Dermis blood vessel endothelial cell (primary cell): ENCODE measurements at places on chromosomes 7 and 10. TPM values are rescaled to one million over a fixed set of nuclear protein-coding genes. Genes with fewer than 3 reads are reported as not detected.

DNA sequence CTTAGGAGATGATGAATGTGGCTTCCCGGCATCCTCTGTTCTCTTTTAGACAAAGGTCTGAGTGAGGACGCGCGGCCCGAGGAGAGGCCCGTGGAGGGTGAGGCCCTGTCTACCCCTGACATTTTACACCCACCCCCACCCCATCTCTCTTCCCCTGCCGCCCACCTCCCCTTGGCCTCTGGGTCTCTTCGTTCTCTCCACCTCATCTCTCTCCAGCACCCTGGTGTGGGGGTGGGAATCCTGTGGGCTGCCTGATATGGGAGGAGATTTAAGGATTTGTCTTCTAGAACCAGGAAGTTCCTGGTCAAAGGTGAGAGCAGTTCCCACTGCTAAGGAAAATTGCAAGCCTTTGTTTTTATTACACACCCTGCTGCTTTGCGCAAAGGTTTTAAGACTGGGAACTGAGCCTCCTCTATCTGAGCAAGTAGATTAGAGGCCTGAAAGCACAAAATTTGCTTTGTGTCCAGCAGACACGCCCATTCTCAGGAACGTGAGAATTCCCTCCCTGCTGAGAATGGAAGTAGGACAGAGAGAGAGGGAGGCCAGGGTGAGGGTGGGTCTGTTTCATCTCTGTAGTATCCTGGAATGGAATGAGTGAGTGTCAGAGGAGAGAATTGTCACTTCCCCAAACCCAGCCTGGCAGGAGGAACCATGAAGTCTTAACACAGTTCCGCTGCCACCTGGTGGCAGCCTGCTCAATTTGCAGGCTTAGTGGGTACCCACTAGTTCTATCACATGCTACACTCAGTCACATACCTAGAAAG is 91.2 kb downstream of the GTF2IRD1 start:
- DNase-seq: peak; percentile 62

- DNase-seq: no peak
These were observed 15.0 kb upstream of the CYP3A4 start for GRCh38 chr7:99798972-99799371.

GRCh38 chr10:122459561-122460273 is 1.6 kb upstream of the HTRA1 start:
- no peak for DNase-seq

GRCh38 chr7:114109304-114109703 is 190.5 kb upstream of the PPP1R3A start:
- DNase-seq: no peak

Gene RAPGEF5
- 176 and 269 TPM in 2 replicates for total RNA-seq

Gene COL26A1
- total RNA-seq: not detected in 2 replicates

Gene ASB10
- total RNA-seq: not detected in 2 replicates
